ENCODE measurements at places on chromosomes 1 and 21.

DNA sequence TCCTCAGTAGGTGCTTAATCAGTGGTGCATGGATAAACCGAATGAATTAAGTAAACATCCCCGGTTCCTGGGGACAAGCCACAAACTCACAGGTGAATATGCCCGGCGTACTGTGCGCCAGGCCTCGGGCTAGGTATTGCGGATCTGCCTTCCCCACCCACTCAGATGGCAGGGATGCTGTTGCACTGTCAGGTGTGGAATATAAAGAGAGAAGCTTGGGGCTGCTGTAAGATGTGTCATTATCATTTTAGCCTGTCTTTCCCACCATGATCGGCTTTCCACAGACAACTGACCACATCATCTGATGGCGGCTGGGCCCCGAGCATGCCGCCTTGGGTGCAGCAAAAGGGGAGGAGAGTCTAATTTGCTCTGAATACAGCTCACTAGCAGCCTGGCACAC is 45.4 kb upstream of the LRP8 start:
- DNase-seq: no peak

GRCh38 chr1:71303617-71304041 is 222.8 kb upstream of the ZRANB2 start:
- no peak for DNase-seq

DNA sequence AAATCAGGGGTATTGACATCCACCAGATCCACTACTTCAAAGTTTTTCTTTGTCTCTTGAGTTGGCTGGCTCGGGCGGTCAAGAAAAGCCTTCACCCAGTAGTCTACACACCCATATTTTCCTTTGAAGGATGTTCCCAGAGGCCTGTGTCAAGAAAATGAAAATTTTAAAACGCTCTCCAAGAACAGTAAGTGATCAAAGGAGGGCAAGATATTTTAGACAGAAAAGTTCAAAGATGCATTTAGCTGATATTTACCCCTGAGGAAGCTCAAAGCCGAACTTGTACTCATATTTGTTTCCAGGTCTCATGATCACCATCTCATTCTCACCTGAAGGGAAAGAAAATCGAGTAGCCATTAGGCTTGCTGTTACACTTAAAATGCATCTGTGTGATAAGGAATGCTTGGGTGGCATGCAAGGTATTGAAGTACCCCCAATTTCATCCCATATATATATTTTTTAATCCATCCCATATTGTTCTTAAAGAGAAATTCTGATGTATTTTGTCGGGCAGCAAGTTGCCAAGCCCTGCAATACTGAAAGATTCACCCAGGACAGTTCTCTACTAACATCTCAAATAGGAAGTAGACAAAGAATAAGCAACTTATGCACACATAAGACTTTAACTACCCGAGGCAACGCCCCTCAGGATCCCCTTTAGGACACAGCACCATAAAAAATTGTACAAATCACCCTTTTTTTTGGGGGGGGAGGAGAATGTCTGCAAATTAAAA is 1.1 kb downstream of the TXNIP start:
- DNase-seq: no peak

DNA sequence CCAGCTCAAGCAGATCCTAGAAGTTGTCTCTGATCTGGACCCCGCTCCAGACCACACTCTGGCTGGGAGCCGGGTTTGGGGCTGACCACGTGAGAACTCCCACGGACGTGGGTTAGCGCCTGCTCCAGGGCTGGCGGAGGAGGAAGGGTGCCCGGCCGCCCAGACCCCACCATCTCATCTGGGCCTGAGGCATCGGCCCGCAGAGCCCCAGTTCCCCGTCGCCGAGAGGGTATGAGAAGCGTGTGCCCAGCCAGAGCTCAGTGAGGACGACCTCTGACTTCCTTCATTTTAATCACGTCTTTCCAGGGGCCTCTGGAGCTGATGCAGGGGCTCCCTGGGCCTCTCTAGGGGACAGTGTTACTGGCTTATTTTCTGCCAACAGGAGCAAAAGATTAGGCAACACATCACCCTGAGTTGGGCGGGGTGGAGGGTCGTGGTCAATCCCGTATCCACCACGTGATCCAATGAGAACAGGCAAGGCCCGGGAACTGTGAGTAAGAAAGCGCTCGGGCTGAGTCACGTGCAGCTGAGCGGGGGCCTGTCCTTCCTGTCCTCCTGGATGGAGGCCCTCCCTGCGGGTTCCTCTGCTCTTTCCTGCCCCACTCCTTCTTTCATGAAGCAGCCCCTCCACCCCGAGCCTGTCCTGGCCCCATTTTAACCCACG is 81.1 kb downstream of the SIK1 start:
- no peak for DNase-seq

GRCh38 chr21:15669247-15669646 is 60.5 kb upstream of the USP25 start:
- DNase-seq: no peak

DNA sequence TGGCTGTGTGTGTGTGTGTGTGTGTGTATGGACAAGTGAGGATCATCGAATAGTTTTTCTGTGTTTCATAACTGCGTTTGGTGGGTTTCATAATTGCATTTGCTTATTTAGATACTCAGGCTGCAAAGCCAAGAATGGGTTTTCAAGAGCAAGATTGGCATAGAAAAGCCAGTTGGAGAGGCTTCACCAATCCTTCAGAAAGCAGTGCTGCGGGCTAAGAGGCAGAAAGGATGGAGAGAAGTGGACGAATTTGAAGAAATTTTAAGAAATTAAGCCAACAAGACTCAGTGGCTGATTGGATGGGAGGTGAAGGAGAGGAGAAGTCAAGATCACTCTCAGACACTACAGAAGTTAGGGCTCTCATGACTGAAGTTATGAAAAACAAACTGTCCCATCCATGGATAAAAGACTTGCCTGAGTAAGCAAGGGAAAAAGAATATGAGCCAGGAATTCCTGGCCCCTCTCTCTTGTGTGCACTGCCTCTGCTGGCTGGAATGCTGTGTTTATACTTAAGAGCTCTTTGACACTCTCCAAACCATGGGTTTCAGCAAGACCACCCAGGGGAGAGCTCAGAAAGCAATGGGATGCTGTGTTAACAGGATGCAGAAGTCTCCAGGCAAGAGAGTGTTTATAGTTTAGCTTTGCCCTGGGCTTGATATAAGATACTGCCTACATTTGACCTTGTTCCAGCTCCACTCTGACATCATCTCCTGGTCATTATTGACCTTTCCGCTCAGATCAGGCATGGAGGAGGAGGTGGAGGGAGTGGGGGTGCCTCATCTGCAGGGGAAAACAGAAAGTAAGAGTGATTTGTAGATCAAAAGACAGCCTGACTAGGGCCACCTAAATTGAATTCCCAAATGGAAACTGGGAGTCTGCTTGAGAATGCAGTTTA is 232.0 kb upstream of the PLXNA2 start:
- DNase-seq: no peak

GRCh38 chr1:206715552-206716158 is 30.9 kb downstream of the MAPKAPK2 start:
- no peak for DNase-seq

DNA sequence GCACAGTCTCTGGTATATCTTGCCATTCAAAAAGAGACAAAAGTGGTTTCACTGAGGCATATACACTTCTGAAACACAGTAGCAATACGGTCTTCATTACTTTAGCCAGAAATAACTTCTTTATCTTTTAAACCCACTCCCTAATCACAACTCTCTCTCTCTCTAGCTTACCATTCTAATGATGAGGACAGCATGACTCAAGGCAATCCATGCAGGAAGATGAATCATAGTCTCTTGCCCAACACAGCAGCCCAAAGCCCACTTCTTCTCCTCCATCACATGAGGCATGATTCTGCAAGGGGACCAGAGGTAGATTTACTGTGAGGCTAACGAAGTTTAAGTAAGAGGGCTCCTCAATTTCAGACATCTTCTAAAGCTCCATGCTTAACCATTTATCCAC is 285.0 kb upstream of the NR5A2 start:
- no peak for DNase-seq

GRCh38 chr1:87392248-87393192 is 63.8 kb downstream of the LMO4 start:
- no peak for DNase-seq

DNA sequence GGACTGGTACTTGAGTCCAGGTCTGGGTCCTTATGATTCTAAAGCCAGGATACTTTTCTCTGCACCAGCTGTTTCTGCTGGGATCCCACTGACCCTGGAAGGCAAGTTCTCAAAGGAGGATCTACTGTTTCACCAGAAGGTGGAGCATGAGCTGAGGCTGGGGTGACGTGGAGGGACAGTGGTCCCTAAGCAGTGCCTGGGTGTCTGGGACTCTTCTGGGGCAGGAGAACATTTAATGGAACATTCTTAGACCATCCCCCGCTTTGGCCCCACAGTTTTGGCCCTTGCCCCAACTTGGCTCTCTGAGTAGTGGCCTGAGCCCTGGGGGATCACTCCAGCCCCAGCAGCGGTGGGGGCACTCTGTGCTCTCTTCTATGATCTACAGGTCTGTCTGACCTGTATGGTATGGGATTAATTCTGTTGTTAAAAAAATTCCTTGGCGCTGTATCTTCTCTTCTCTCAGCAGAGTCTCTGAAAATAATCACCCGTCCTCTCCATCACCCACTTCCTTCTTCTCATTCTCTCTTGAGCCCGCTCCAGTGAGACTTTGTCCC is 60.3 kb upstream of the CSF3R start:
- DNase-seq: no peak

- DNase-seq: peak; percentile 27
Measured at GRCh38 chr1:20185834-20186782, at the start of the genes PLA2G2C and UBXN10. Gene PLA2G2C, minus strand, starts transcription at chr1:20186518. Its CDS starts 9,155 bp downstream, at chr1:20177363. Gene UBXN10, plus strand, starts transcription at chr1:20186096. Its CDS starts 4,466 bp downstream, at chr1:20190562.

GRCh38 chr1:152667648-152668047 is 4.5 kb downstream of the LCE2D start:
- no peak for DNase-seq

DNA sequence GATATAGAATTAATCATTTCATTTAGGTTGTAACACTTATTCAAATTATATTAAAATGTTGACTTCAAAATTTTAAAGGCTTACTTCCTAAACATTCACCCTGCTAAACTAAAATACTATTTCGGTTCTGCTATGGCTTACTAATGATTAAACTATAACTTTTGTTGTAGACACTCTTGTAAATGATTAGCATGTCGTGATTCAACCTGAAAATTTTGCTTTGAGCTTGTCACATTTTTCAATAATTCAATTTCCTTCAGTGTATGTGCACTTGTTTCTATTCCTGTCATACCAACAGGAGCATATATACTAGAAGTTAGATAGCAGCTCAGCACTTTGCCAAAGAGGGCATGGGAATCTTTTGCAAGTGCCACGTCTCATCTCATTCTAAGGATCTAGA is 1018.8 kb downstream of the AMY1C start:
- no peak for DNase-seq

GRCh38 chr1:98119796-98120195 is 199.0 kb upstream of the DPYD start:
- no peak for DNase-seq

DNA sequence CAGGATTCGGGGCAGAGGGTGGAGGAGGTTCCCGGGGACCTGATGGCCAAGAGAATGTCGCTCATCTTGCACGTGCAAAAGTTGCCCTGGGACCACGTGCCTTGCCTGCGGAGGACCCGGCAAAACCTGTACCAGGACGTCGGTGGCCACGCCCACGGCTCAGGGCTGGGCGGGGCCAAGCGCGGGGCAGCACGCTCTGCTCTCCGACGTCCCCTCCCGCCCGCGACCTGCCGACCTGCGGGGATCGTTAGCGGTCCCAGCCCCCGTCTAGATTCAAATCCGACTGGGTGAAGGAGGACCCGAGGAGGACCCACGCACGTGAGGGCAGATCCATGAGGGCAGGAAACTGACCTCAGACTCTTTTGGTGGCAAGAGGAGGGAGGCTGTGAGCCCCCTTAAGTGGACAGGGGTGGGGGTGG is at the start of gene C1orf167:
C1orf167 (plus strand) TSS at position 206 of the 419 bp plus-strand sequence. CDS start 2,208 bp downstream, outside the sequence.
- no peak for DNase-seq
